ENCODE measurements at places on chromosomes 11 and 22. TPM values are rescaled to one million over a fixed set of nuclear protein-coding genes. Genes with fewer than 3 reads are reported as not detected.
A peak's percentile ranks its signal among the peaks of the same experiment; 100 is the strongest.

KRTAP5-8 gene
- not detected for total RNA-seq

SART1 gene
- 33.8 TPM for total RNA-seq

- H3K27me3 ChIP-seq = no peaks in the 10 kb centered on the region
- H3K27ac ChIP-seq = no peak overlapping the region
- peak; percentile 28 for DNase-seq
- no peaks in the 10 kb centered on the region for H3K36me3 ChIP-seq
Measured at GRCh38 chr22:48705917-48706605, 1121.6 kb downstream of the BRD1 start.

GRCh38 chr11:131991606-131992005 is 621.2 kb downstream of the NTM start:
- H3K27me3 ChIP-seq = no peaks in the 10 kb centered on the region

DNA sequence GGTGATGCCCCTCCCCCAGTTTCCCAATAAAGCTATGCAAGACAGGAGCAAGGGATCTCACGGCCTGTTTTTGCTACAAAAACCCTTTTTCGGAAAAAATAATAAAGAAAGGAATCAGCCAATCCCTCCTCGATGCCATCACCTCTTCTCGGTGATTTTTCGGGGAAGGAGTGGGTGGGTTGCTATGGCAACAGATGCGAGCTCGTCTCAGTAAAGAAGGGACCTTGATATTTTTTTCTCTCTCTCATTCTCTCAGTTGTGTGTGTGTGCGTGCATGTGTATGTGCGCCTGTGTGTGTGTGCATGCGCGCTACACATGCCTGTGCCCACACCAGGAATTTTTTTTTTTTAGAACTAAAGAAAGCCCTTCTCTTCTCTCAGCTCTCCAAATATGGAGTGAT is 3.8 kb upstream of the NPAS4 start:
- DNase-seq = no peak
- H3K27ac ChIP-seq = peak overlapping the region; percentile 96
- no peaks in the 10 kb centered on the region for H3K27me3 ChIP-seq
- H3K4me3 ChIP-seq = no peak overlapping the region
- peaks cover 71% of the 10 kb centered on the region for H3K4me1 ChIP-seq

Measured in sigmoid colon (tissue), 7 donors.